NCI-H1694 (cell line): ENCODE measurements at places on chromosomes 11 and 22.

- no peak for DNase-seq
These were observed 15.2 kb downstream of the MIF start for GRCh38 chr22:23909296-23909898.

DNA sequence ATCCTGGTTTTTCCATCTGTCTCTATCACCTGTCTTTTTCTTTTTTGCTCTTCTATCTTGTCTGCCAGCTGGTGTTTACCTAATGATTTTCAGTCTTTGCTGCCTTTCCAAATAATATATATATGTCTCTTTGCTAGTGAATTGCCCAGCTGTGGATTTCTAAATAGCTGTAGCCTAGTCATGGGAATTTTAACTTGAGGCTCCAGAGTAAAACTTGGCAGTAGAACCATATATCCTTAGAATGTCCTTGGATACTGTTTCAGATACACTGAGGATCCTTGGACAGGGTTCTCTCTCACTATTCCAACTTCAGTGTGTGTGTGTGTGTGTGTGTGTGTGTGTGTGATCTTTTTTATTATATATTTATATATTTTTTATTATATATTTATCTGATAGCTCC lies 2285.3 kb downstream of the LRRC4C start:
- DNase-seq: no peak

GRCh38 chr11:124717786-124718651 lies 21.7 kb upstream of the NRGN start:
- no peak for DNase-seq

GRCh38 chr11:37984991-37985390 lies 1387.0 kb upstream of the RAG2 start:
- DNase-seq: no peak

- DNase-seq: no peak
These were observed 36.7 kb downstream of the NCAM1 start for GRCh38 chr11:112997857-112998466.

GRCh38 chr11:84902445-84902844 lies 724.7 kb downstream of the DLG2 start:
- DNase-seq: no peak

DNA sequence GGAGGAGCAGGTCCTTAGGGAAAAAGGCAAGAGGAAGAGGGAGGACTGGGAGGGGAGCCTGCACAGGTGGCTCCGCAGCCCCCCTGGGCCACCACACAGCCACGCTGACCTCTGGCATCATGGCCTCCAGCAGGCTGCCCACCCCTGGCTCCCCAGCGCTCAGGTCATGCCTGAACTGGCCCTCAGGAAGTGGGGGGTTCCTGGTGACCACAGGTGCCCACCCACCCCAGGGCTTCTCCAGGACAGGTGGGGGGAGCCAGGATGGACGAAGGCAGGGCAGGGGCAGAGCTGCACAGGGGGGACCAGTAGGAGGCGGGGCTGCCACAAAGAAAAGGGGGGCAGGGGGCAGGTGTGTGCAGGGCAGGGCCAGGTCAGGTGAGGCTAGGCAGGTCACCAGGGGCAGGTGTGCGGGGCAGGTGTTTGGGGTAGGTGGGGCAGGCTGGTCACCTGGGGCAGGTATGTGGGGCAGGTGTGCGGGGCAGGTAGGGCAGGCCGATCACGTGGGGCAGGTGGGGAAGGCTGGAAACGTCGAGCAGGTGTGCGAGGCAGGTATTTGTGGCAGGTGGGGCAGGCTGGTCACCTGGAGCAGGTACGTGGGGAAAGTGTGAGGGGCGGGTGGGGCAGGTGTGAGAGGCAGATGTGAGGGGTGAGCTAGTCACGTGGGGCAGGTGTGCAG lies 997 bp downstream of the DEAF1 start:
- DNase-seq: no peak

- no peak for DNase-seq
These were observed 27.5 kb upstream of the KRTAP5-7 start for GRCh38 chr11:71499546-71499945.

DNA sequence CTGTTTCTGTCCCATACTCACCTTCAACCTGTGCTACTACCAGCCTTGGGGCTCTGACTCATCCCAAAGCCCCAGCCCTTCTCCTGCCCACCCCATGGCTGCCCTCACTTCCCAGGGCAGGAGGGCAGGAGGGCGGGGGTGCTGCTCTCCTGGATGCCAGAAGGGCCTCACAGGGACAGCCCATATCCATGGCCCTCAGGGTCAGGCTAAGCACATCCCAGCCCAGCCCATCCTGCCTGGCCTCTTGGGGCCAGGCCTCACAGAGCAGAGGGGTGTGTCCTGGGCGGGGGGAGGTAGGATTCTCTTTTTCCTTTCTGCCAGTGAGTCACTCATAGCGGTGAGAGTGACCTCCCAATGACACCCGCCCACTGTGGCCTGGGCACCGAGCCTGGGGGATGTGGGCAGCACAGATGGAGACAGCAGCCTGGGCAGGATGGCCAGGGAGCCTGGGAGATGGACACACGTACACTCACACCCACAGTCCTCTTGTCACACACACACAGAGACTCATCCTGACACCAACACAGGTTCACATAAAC lies 2.4 kb downstream of the LTBP3 start:
- no peak for DNase-seq

DNA sequence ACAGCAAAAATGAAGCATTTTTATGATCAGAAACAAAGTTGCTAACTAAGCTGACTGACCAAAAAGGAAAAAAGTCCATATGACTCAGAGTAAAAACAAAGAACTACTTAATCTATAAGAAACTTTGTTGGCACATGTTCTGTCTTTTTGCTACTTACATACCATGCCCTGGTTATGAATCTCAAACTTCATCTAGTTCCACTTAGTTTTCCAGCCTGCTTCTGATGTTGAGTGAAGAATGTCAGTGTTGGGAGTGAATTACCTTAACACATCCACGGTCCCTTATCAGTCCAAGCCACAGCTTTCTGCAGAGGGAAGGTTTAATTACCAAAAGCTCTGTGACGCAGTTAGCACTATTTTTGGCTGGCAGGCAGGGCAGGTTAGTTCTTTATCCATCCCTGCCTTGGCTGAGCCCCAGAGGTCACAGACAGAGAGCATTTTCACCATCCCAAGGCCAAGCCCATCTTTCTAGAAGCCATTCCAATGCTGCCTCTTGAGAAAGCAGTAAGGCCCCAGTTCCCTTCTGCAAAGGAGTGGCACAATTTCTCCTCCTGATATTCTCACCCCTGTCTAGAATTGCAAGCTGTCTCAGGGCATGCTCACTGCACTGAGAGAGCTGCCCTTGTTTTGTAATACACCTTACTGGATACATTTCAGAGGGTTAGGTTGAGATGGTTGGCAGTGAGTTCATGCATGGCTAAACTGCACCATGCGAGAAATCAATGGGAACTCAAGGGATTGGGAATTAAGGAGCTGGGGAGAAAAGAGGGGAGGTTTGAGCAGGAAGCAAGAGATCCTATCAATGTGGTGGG lies 67.1 kb downstream of the SLC1A2 start:
- no peak for DNase-seq

- DNase-seq: no peak
These were observed 20.6 kb downstream of the BCO2 start for GRCh38 chr11:112195951-112196351.

- no peak for DNase-seq
These were observed 48.1 kb downstream of the CYTH4 start for GRCh38 chr22:37330200-37331033.

DNA sequence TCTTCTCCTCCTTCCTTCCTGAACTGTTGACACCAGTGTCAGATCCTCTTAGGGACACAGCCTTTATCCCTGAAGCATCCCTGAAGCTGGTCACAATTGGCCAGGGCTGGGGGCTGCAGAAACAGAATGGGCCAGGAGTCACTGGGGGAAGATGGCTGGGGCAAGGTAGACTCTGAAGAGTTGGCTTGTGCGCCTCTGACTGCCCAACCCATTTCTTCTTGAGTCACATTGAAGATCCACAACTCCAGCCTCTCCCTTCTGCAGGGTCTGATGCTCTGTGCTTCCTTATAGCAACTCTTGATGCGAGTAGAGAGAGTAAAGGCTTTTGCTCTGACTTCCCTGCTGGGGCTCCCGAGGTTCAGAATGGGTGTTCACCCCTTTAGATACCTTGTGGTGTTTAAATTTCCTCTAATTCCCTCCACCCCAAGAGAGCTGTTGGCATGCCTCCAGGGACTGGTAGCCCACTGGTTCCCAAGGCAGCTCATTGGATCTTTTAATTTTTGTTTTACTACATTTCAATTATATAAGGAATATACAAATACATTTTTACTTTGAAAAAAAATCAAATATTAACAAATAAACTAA lies 13.4 kb downstream of the PRDM11 start:
- DNase-seq: no peak

- DNase-seq: no peak
These were observed 35.9 kb downstream of the ARVCF start for GRCh38 chr22:19980766-19981165.

- DNase-seq: no peak
These were observed 63.2 kb downstream of the PPP6R3 start for GRCh38 chr11:68523743-68524142.

- no peak for DNase-seq
These were observed 42.2 kb upstream of the FAM181B start for GRCh38 chr11:82775736-82776346.

DNA sequence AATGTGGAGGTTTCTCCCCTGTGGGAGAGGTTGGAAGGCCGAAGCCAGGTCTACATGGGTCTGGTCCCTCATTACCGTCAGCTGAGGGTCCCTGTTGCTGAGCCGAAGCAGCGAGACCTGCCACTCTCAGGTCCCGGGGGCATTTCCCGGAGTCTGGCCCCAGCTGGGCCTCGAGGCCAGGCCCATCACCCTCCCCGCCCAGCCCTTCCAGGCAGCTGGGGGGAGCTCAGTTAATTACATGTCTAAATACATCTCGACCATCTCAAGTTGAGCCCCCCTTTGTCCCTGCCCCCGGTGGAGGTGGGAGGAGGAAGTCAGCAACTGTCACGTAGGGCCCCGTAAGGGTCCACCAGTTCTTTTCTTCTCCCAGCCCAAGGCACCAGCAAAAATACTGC lies 3.6 kb downstream of the CDKN1C start:
- no peak for DNase-seq

GRCh38 chr22:47236718-47237117 lies 474.3 kb downstream of the TBC1D22A start:
- no peak for DNase-seq

DNA sequence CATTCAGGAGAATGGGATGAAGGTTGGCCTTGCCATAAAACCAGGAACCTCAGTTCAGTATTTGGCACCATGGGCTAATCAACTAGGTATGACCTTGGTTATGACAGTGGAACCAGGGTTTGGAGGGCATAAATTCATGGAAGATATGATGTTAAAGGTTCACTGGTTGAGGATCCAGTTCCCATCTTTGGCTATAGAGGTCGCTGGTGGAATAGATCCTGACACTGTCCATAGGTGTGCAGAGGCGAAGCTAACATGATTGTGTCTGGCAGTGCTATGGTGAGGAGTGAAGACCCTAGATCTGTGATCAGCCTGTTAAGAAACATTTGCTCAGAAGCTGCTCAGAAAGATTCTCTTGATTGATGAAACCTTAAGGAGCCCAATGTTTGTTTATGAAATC lies 5.7 kb downstream of the NF2 start:
- DNase-seq: no peak

GRCh38 chr11:5007561-5007960 lies 12.9 kb downstream of the OR51L1 start:
- DNase-seq: no peak

DNA sequence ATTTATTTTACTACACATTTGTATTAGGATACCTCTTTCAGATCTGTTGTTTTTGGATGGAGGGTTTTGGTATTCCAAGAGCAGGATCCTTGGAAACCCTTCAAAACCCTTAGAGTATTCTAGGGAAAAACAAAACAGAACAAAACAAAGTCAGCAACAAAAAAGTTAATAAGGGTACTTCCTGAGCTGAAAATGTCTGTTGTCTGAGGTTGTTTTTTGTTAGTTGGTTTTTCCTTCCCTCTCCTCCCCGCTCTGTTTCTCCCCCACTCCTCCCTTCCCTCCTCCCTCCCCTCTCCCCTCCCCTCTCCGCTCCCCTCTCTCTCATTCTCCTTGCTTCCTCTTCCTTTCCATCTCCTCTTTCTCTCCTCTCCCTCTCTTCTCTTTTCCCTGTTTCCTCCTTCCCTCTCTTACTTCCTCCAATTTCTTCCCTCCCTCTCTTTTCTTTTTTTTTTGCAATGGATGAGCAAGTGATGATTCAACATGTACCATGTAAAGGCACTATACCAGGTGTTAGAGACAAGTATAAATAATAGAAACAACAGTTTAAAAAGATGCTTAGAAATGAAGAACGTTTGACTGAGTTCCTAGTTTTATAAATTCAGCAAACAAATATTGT lies 160.6 kb downstream of the TMEM135 start:
- DNase-seq: no peak

GRCh38 chr11:72520815-72521214 lies 86.5 kb upstream of the CLPB start:
- DNase-seq: no peak

DNA sequence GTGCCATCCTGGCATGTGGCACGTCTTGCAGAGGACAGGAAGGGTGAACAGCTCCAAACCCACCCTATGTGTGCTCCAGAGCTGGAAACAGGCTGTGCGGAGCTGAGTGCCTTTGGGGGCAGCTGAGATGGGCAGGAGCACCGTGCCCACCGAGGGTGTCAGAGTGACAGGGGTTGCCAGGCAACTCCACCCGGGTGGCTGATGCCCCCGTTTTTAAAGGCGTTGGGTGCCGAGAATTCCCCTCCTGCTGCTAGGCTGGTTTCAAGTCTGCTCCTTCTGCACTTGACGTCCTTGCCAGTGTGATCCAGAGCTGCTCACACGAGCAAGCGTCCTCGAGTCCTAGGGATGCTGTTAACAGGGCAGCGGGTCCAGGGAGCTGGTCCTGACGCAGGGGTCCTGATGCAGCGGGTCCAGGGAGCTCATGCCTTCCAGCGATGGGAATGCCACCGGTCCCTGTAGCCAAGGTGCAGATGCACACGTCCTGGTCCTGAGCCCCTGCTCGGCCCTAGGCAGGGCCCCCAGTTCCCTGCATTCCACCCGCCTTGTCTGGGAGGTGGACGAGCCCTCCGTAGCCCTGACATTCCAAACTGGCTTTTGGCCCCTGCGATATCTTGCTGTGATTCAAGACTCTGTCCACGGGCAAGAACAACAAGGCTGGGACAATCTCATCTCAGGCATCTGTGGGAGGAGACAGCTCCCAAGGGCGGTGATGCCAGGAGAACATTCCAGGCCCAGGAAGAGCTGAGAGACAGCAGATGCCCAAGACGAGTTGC lies 4.9 kb downstream of the KCNQ1 start:
- no peak for DNase-seq

DNA sequence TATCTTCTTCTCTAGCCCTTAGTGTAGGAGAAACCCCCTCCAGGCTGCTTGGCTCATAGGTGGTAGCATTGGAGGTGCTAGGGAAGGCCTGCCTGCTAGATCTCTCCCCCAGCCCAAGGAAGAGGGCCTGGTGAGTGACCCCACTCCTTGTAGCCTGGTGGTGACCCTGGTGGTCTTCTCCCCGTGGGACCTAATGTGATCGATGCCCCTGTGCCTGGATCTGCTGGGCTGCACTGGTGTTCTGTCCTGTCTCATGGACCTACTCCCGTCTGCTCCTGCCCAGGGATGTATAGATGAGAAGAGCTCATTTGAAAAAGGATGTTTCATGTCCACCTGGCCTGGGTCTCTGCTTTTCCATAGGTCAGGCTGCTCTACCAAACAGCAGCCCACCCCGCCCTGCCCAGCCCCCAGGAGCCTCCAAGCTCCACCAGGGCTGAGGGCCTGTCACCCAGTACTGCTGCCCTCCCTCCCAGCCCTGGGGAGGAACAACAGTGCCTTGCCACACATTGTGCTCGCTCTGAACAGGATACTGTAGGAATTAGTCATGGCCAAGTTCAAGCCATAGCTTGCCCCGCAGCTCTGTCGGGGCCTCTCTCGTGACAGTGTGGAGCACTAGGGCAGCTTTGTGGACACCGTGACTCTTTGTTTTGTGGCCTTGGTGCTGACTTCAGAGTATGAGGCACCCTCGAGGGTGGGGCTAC lies 19.7 kb downstream of the SLC37A2 start:
- DNase-seq: no peak

GRCh38 chr11:122726028-122726427 lies 70.5 kb downstream of the UBASH3B start:
- no peak for DNase-seq
